Activated CD8-positive, alpha-beta memory T cell treated with anti-CD3 and anti-CD28 coated beads for 48 hours (primary cell): ENCODE measurements at places on chromosomes 7 and 10.

- no peak for DNase-seq
These were observed 38.9 kb downstream of the HK1 start for GRCh38 chr10:69317175-69317604.

DNA sequence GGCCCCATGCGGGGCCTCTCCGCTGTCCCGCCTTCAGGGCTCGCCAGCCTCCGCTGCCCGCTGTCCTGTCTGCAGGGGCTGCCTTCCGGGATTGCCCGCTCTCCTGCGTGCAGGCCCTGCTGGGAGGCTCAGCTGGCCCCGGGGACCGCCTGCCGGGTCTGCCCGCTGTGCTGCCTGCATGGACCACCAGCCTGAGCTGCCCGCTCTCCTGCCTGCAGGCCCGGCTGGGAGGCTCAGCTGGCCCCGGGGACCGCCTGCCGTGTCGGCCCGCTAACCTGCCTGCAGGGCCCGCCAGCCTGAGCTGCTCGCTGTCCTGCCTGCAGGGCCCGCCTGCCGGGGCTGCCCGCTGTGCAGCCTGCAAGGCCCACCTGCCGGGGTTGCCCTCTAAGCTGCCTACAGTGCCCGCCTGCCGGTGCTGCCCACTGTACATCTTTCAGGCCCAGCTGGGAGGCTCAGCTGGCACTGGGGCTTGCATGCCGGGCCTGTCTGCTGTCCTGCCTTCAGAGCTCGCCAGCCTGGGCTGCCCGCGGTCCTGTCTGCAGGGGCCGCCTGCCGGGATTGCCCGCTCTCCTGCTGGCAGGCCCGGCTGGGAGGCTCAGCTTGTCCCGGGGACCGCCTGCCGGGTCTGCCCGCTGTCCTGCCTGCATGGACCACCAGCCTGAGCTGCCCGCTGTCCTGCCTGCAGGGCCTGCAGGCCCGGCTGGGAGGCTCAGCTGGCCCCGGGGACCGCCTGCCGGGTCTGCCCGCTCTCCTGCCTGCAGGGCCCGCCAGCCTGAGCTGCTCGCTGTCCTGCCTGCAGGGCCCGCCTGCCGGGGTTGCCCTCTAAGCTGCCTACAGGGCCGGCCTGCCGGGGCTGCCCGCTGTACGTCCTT, 165.1 kb downstream of the GLRX3 start:
- peak; percentile 40 for DNase-seq

DNA sequence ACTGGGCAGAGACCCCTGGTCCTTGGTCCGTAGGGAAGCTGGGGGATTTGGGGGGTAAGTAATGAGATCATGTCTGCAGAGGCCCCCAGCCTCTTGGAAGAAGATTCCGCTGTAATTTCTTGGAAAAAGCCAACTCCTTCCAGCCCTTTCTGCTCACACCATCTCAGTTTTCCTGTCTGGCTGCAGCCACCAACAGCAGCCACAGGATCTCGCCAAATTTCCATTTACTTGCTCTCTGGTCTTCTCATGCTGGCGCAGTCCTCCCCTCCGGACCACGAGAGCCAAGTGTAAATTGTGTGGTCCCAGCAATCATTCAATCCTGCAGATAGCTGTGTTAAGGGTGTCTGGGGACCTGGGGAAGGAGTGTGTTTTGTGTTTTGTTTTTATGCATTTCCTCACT, 49.6 kb downstream of the ASB13 start:
- no peak for DNase-seq

DNA sequence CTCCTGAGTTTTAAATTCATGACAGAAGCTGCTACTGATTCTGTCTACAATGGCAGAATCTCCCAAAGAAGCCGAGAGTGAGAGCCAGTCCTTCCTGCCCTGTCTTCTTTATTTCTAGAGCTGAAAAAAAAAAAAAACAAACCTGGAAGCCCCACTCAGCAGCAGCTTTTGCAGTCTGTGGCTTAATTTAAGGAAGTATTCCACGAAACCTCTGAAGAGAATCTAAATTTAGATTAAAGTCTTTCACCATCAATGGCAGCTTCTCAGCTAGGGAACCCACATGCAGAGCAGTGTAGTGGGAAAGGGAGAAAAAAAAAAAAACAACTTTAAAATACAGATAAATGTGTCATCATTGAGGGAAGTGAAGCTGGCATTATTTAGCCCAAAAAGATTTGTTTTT, 23.4 kb downstream of the SMURF1 start:
- no peak for DNase-seq

DNA sequence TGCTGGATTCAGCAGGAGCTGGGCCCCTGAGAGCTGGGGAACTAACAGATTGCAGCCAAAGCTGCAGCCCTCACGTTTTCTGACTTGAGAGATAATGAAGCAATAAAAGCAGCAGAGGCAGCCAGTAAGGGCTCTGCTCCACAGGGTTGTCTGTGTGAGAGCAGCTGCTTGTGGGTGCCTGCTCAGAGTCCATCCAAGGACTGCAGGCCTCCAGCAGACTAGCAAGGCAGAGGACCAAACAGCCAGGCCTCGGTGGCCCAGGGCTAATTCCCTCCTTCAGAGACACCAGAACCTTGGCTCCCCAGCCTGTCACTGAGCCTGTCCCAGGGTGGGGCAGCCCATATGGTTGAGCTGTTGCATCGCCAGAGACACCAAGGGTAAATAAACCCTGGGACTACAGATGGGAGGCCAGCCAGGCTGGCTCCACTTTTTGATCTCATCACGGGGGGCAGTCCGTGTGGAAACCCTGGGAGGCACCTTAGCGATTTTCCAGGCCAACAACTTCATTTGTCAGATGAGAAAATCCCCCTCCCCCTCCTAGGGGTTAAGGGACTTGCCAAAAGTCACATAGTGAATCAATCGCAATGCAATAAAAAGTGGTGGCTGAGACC, 229.2 kb downstream of the WDR11 start:
- DNase-seq: no peak

DNA sequence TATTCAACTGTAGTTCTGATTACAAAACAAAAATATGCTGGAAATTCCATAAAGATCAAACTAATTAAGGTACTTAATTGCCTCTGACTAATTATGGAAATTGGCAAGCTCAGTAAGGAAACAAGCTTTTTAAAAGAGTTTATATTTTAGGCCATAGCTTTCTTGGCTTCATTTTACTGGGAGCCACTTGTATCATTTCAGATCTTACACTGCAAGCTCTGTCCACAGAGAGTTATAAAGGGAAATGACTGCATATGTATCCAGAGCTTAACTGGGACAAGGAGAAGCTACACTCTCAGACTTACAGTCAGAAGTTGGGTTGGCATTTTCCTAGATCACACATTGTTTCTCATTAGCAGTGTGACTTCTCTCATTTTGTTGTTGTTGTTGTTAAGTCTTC, 92.4 kb downstream of the LRRN3 start:
- no peak for DNase-seq

GRCh38 chr7:109996927-109997326, 1094.0 kb upstream of the LRRN3 start:
- DNase-seq: no peak

DNA sequence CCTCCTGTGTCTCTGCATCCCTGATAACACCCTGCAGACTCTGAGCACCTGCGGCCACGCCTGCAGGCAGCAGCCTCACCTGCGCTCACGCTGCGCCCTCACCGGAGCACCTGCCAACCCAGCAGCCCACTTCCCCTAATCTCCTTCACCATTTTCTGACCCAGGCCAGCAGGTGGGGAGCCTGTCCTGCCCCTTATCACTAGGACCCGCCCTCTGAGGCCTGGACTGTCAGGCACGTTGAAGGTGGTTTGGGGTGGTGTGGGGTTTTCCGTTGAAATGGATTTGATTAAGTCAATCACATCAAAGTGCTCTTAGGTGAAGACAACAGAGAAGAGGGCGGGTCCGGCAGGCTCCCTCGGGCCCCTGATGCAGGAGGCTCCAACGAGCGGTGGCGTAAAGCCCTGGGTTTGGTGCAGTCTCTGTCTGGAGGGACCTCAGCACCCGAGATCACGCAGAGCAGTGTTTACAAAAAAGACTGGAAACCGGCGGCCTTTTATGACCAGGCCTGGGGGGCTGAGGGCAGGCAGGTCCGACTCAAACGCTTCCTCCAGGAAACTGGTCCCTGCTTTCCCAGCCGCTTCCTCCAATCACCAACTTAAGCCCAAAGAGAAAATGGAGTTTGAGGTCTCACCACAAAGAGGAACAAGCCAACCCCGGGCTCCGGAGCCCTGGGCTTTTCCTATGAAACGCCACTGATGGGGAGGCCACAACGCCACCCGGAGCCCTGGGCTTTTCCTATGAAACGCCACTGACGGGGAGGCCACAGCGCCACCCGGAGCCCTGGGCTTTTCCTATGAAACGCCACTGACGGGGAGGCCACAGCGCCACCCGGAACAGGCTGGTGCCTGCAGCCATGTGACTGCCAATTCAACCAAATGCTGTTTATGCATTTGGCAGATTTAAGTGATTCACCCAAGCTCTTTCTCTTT, 45.5 kb downstream of the DPYSL4 start:
- DNase-seq: no peak

GRCh38 chr7:23020742-23021401, 6.9 kb upstream of the HYCC1 start:
- no peak for DNase-seq

DNA sequence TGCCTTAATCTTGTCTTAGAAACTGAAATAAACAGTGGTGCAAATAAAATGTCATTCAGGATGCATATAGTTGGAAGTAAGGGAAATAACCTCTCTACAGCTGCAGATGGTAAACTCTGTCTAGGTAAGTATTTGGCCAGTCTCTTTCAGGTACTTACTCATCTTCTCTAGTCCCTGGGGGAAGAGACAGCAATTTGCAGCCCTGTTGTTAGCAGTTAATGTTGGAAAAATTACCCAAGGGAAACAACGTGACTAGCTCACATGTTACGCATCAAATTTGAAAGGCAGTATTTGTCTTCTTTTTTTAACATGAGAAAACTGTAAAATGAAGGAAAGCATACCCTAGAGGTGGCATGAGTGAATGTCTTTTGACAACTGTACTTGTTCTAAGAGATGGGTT, 3.2 kb upstream of the HUS1 start:
- no peak for DNase-seq

GRCh38 chr7:102303669-102304422, 17.2 kb downstream of the SH2B2 start:
- DNase-seq: no peak

DNA sequence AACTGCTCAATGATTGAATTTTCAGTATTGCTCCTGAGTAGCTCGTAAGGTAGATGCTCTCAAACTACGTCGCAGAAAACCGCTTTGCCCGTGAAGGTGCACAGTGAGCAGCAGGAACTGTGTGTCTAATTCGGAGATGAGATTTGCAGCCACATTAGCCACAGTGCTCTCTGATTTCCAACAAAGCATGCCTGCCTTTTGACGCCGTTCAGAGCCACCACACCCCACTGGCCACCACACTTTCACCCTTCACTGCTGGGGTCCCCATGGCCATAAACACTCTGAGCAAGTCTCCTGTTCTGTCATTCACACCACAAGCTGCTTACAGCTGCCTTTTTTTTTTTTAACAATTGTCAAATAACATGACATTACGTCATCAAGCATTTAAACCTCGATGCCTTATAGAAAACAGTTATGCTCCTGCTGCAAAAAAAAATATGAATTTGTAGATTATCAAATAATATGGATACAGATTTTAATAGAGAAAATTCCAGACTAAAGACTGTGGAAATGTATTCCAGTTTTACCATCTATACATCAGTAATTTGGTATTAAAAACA, 578.8 kb upstream of the PFKP start:
- no peak for DNase-seq

- DNase-seq: no peak
These were observed 235.1 kb downstream of the FOXP2 start for GRCh38 chr7:114649689-114650088.

GRCh38 chr10:69516316-69516715, 56.9 kb downstream of the NEUROG3 start:
- no peak for DNase-seq

DNA sequence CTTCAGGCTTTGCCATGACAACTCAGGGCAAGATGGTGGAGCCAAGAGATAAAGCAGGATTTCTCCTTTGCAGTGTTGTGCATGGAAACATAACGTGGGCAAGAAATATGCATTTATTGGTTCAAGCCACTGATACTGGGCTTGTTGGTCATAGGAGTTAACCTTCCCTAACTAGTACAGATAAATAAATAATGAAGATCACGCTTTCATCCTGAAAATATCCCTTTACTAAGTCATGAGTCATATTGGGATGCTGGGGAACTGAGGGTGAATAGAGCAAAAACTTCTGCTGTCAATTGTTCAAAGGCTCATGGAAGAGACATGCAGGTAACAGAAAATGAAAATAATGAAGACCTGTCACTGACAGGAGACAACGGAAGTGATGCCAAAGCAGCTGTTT, 55.5 kb downstream of the TES start:
- no peak for DNase-seq

DNA sequence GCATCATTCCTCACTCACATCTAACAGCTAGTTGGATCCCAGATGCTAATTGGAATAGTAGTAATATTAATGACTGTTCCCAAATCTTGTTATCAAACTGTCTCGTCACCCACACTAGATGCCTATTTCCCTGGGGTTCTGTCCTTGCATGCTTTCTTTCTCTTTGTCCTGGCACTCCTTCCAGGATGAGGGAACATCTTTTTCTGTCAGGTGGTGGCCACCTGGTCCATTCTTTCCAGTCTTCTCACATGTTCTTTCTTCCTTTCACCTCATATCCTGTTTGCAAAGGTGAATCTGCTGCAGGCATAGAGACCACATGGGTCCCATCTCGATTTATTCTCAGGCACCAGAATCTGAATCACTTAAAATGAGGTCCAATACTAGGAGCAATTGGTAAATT, 126.0 kb downstream of the CHN2 start:
- DNase-seq: no peak

GRCh38 chr10:21317902-21318301, 207.6 kb downstream of the SKIDA1 start:
- DNase-seq: no peak

DNA sequence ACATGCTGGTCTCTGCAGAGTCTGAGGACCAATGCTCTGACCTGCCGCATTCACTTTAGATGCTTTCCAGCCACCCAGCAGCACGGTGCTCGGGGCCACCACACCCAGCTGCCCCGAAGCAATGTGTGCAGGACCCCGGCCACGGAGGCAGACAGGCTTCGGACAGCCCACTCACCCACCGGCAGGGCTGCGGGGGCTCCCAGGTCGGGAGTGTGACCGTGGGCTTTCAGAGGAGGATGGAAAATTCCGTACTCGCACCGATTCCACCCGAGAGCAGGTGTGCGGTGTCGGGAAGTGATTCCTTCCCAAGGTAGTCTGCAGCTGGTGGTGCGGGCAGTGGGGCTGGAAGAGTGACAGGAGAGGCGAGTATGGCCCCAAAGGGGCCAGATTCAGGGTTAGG, 190.9 kb downstream of the DNAJB6 start:
- no peak for DNase-seq

DNA sequence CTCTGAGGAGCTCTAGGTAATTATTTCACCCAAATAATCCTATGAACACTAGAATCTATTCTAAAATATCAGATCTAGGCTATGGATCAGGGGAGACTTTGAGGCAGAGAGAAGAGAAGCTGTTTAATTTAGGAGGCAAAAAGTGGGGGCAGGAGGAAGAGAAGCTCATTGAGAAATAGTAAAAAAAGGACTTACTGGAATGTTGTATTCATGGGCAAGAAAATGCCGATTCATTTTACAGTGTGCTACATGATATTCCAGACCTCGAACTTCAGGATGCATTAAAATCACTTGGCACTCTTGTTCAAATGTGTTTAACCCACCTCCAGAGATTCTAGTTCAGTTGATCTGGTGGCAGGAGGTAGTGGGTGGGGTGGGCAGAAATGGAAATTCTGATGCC, 109.5 kb upstream of the ITGB1 start:
- DNase-seq: no peak

GRCh38 chr10:71770789-71771188, 2.5 kb downstream of the VSIR start:
- no peak for DNase-seq
